Activated naive CD4-positive, alpha-beta T cell treated with anti-CD3 and anti-CD28 coated beads for 36 hours (primary cell): ENCODE measurements at places on chromosomes 6 and 20. TPM values are rescaled to one million over a fixed set of nuclear protein-coding genes. Genes with fewer than 3 reads are reported as not detected.
A peak's percentile ranks its signal among the peaks of the same experiment; 100 is the strongest.

GRCh38 chr6:89116702-89117101 is 1.2 kb downstream of the SRSF12 start:
- no peak for DNase-seq

DNA sequence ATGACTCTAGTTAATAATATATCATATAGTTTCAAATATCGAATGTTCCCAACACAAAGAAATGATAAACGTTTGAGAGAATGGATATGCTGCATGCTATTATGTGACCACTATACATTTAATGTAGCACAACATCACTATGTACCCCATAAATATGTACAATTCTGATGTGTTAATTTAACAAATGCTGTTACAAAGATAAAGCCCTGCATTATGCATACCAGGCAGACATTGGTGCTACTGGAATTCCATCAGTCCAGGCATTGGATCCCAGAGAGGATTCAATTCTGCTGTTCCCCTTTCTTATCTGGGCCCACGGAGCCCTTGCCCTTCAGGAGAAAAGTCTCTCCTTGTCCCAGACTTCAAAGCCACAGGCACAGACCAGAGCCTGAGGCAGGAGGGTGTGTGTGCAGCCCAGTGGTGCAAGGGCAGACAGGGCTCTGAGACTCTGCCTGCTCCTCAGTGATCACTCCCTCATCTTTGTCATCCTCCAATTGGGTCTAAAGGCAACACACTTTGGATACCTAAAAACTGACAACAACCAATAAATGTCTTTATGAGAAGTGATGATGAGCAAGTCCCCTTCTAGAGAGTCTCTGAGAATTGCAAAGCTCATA is 45.2 kb downstream of the PSMG4 start:
- DNase-seq, result no peak

GRCh38 chr6:39791311-39791710 is 865 bp upstream of the DAAM2 start:
- no peak for DNase-seq

GRCh38 chr6:89371849-89372505 is 19.5 kb upstream of the UBE2J1 start:
- peak; percentile 81 for DNase-seq

GRCh38 chr6:4916954-4917561 is 86.8 kb downstream of the RPP40 start:
- DNase-seq, result no peak

DNA sequence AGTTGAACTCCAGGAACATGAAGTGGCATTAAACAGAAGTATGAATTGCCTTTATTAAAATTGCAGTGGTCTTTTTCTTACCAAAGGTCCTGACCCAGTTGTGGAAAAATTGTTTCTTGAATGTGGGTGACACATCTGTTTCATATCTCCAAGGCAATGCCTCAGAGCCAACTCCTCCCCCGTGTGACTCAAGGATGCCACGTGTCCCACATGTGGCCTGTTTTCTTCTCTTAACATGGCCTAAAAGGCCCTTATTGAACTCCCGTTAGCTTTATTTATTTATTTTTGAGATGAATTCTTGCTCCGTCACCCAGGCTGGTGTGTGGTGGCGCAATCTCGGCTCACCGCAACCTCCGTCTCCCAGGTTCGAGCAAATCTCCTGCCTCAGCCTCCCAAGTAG is 128.4 kb upstream of the ESR1 start:
- peak; percentile 54 for DNase-seq

DNA sequence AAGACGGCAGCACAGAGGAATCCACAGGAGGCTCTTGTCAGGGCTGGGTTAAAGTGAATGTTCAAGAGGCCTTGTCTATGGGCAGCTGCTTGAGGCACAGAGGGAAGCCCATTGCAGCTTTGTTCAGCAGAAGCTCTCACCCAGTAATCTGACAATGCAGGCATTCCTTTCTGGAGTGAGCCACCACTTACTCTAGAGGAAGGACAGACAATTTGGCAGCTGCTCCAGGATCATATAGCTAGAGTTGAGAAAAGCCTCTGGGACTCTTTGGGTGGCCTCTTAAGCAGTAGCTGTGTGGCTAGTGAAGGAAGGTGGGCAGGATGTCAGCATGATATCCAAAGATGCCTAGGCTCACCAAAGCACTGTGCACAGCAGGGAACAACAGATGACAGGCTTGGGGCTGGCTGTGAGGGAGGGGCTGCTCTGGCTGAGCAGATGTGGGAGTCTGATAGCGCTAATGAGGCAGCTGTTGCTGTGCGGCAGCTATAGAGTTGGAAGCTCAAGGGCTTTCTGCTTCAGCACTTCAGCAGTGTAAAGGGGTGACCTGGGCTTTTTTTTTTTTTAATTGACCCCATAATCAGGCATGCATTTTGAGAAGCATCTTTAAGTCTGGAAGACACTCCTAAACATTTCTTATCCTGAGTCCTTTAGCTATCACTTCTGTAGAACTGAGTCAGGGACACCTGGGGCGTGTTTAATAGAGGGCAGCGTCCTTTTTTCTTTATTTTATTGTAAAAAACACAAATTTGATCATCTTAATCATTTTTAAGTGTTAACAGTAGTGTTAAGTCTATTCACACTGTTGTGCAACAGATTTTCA is 27.2 kb downstream of the CMTR1 start:
- no peak for DNase-seq

DNA sequence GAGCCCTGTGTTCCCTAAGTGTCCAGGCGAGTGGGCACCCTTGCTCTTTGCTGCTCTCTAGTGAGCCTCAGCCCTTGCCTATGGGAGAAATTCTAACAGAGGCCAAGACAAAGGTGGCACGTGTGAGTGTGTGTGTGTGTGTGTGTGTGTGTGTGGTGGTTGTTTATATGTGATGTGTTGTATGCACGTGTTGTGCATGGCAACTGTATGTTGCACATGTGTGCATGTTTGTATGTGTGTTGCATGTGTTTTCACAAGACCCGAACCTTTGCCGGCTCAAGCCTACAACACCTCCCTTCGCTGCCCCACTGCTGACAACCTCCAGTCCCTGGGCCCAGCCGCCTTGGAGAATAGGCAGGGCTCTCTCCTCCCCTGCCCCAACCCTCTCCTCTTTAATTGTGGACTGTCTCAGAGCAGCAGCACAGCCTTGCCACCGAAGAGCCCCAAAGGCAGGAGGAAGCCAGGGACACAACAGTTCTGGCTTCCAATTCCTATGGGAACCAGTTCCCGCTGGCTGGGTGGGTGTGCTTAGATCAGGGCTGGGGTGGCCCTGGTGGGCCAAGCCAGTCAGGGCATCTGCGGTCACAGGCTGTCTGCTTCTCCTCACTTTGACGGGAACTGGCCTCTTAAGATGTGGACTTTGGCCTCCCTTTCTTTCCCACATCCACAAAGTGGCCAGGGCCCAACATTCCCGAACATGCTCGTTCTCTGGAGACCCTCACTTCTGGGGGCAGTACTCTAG is 2.7 kb downstream of the KCNK16 start:
- DNase-seq, result no peak

DNA sequence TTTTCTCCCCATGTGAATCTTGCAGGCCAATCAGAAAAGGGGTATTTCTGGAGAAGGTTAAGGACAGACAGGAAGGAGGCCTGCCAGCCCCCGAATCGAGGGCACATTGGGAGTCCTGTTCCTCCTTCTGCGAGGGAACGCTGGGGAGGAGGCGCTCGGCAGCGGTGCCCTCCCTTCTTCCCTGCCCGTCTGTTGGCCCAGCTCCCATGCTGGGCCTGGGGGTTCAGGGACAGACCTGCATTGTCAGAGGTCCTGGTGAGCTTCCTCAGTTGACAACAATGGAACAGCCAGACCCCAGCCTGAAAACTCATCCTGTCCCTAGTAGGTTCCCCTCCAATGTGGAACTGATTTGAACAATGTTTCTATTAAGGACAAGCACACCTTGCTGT is 15.1 kb upstream of the SYNJ2 start:
- no peak for DNase-seq

- no peak for DNase-seq
These were observed 5.0 kb downstream of the CEP162 start for GRCh38 chr6:84222426-84222825.

DNA sequence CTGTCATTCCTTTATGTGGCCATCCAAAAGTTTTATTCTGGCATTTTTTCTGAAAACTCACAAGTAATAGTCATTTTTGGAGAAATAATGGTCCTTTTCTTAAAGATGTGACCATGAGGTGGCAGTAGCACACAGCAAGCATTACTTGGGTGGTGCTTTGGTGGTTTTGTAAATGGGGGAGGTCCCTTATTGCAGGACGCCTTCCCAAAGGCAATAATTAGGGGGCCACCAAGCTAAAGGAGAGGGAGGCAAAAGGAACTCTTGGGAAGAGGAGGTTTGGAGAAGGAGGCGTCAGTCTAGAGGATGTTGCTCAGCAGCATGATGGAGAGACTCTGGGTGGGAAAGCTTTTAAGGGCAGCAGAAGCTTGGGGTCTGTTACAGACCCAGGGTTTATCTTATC is 422.6 kb upstream of the MMS22L start:
- DNase-seq, result no peak

DNA sequence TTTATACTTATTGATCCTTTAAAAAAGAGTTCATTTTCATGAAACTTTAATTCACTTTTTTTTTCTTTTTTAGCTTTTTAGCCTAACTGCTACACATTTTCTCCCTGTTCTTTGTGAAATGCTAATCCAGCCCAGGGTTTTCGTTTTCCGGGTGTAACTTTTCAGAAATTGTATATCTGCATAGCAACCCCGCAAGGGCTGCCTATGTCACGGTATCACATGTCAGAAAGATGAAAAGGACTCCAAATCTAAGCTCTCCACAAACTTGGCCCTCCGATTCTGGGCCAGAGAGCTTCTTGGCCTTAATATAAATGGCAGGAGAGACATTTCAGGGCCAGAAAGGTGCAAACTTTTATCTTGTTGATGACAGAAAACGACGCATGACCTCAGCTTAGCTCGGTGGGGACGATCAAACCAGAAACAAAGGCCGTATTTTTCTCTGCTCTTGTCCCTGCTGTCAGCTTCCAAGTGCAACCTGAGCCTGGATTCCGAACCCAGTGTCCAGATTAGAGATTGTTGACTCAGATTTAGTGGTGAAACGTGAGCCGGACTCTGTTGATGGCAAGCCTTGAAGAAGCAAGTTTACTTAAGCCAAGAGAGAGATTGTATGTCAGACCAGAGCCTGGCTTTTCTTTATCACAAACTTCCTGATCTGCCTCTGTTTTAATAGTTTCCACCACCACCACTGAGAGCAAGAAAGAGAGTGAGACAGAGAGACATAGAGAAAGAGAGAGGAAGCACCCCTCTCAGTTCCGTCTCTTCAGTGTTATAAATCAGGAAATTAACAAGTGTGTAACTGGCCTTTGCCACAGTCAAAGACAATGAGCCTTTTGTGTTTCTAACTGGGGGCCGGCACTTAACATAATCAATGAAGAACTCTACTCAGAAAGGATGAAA is 157.8 kb downstream of the SCML4 start:
- DNase-seq, result no peak

GRCh38 chr20:63425846-63426485 is 46.5 kb downstream of the KCNQ2 start:
- no peak for DNase-seq

GRCh38 chr6:69918813-69919475 is 52.6 kb downstream of the COL19A1 start:
- DNase-seq, result no peak

DNA sequence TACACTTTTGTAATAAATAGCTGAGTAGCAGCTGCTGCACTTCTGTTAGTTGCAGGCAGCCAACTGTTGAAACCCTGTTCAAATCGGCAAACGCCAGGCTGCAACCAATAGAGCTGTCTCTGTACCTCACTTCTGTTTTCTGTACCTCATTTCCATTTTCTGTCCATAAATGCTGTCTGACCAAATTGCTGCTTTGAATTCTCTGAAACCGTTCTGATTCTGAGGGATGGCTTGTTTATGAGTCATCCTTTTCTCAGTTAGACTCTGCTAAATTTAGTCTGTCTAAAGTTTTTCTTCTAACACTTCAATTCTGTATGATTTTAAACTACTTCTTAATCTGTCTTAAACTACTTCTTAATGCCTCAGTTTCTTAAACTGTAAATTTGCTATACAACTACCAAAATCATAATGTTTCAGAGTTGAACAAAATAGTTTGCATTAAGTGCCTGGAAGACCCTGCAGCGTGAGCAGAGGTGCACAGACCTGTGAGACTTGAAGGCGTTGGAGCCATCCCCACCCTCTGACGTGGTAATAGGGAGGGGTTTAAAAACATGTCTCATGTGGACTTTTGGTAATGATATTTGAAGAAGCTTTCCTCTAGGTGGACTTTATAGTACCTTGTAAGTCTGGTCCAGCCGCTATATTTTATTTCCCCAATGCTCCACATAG is 9.6 kb downstream of the BTNL2 start:
- DNase-seq, result no peak

ABRACL gene
- total RNA-seq, result 185 TPM

ECT2L gene
- not detected for total RNA-seq

TMC2 gene
- not detected for total RNA-seq

ANGPT4 gene
- total RNA-seq, result not detected

CST7 gene
- 43.1 TPM for total RNA-seq

RFX6 gene
- not detected for total RNA-seq

VSX1 gene
- total RNA-seq, result not detected

HCRTR2 gene
- not detected for total RNA-seq

FAM83C gene
- not detected for total RNA-seq

SOX18 gene
- total RNA-seq, result not detected

LPA gene
- total RNA-seq, result not detected

ENPP4 gene
- total RNA-seq, result 8.0 TPM

PLN gene
- not detected for total RNA-seq
